ENCODE measurements at places on chromosomes 3 and 15. TPM values are rescaled to one million over a fixed set of nuclear protein-coding genes. Genes with fewer than 3 reads are reported as not detected.

Gene RASGRP1
- 0.33 TPM for total RNA-seq

DNA sequence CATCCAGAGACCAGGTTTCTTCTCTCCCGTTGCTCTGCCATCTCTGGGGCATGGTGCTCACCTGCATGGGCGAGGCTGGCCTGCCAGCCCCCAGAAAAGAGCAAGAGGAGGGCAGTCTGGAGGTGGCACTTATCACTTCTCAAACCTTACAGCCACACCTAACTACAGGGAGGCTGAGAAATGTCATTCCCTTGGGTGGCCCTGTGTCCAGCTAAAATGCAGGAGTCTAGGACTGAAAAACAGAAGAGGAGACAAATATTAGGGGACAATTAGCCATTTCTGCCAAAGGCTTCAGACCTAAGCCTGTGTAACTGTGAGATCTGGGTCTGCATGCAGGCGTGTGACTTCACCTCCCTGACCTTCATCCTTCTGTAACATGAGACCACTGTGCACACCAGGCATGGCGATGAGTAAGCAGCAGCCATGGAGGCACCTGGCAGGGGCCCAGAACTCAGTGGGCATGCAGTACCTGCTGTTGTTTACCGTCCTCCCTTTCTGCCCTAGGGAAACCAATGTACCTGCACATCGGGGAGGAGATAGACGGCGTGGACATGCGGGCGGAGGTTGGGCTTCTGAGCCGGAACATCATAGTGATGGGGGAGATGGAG is 83.4 kb downstream of the MESD start:
- DNase-seq: no peak
- no peaks in the 10 kb centered on the region for H3K4me1 ChIP-seq
- H3K36me3 ChIP-seq: peaks cover 10% of the 10 kb centered on the region
- no peak overlapping the region for H3K27ac ChIP-seq

DNA sequence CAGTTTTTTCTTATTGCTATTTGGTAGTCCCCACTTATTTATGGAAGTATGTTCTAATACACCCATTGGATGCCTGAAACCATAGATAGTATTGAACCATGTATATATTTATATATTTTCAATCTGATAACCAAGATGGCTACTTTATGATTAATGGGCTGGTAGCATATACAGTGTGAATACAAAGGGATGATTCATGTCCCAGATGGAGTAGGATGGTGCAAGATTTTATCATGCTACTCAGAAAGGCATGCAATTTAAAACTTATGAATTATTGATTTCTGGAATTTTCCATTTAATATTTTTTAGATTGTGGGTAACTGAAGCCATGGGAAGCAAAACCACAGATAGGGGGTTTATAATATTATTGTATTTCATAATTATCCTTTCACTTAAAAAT is 35.2 kb downstream of the AP4E1 start:
- no peak overlapping the region for H3K4me3 ChIP-seq
- H3K27ac ChIP-seq: no peak overlapping the region
- DNase-seq: no peak
- H3K4me1 ChIP-seq: no peaks in the 10 kb centered on the region
- no peaks in the 10 kb centered on the region for H3K27me3 ChIP-seq

GRCh38 chr3:46297658-46298423 is 55.6 kb downstream of the CCR3 start:
- no peaks in the 10 kb centered on the region for H3K36me3 ChIP-seq
- H3K4me3 ChIP-seq: no peak overlapping the region
- DNase-seq: no peak
- no peaks in the 10 kb centered on the region for H3K4me1 ChIP-seq
- no peak overlapping the region for H3K27ac ChIP-seq
- H3K27me3 ChIP-seq: no peaks in the 10 kb centered on the region

Gene CYP11A1
- 1.7 TPM for total RNA-seq

Gene FGD5
- 7.8 TPM for total RNA-seq

GRCh38 chr3:12301031-12301430 is 12.2 kb downstream of the PPARG start:
- no peak overlapping the region for H3K27ac ChIP-seq
- H3K4me3 ChIP-seq: no peak overlapping the region
- H3K27me3 ChIP-seq: no peaks in the 10 kb centered on the region

GRCh38 chr3:71525391-71525790 is 58.1 kb downstream of the FOXP1 start:
- H3K4me3 ChIP-seq: no peak overlapping the region
- H3K4me1 ChIP-seq: no peaks in the 10 kb centered on the region
- H3K36me3 ChIP-seq: no peaks in the 10 kb centered on the region
- H3K27ac ChIP-seq: no peak overlapping the region
- no peaks in the 10 kb centered on the region for H3K27me3 ChIP-seq
- no peak for DNase-seq

- no peak overlapping the region for H3K4me3 ChIP-seq
- H3K27ac ChIP-seq: no peak overlapping the region
- H3K36me3 ChIP-seq: no peaks in the 10 kb centered on the region
Observed at GRCh38 chr3:63624941-63625560, 27.4 kb upstream of the SNTN start.

GRCh38 chr3:195893516-195893915 is 14.8 kb downstream of the TNK2 start:
- H3K27ac ChIP-seq: peak overlapping the region; percentile 92
- H3K4me3 ChIP-seq: no peak overlapping the region
- H3K27me3 ChIP-seq: no peaks in the 10 kb centered on the region
- DNase-seq: no peak

DNA sequence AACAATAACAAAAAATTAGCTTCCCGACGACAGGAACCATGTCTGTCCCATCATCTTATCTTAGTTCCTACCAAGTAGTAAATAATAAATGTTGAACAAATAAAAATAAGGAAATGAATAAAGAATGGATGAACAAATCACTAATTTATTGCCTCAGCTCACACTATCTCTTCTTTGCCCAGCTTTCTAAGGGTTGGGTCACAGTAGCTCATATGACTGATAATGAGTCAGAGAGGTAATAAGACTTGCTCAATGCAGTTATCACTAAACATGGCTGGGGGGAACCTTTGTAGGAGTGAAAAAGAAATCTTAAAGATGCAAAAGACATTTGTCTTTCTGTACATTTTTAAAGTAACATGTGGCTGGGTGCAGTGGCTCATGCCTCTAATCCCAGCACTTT is 182.2 kb downstream of the WDR76 start:
- H3K4me1 ChIP-seq: no peaks in the 10 kb centered on the region
- no peak overlapping the region for H3K4me3 ChIP-seq
- H3K27me3 ChIP-seq: no peaks in the 10 kb centered on the region
- no peaks in the 10 kb centered on the region for H3K36me3 ChIP-seq
- no peak overlapping the region for H3K27ac ChIP-seq

Gene SHC4
- total RNA-seq: 2.1 TPM

- H3K36me3 ChIP-seq: no peaks in the 10 kb centered on the region
- H3K27me3 ChIP-seq: no peaks in the 10 kb centered on the region
- H3K27ac ChIP-seq: no peak overlapping the region
- no peaks in the 10 kb centered on the region for H3K4me1 ChIP-seq
- peak; percentile 30 for DNase-seq
Observed at GRCh38 chr3:126867190-126867862, 115.6 kb upstream of the PLXNA1 start.

GRCh38 chr15:100968050-100968966 is 49.2 kb downstream of the LRRK1 start:
- H3K4me3 ChIP-seq: no peak overlapping the region
- H3K36me3 ChIP-seq: no peaks in the 10 kb centered on the region
- no peaks in the 10 kb centered on the region for H3K4me1 ChIP-seq
- no peak for DNase-seq
- H3K27ac ChIP-seq: no peak overlapping the region

- no peak for DNase-seq
- H3K27me3 ChIP-seq: no peaks in the 10 kb centered on the region
- no peaks in the 10 kb centered on the region for H3K4me1 ChIP-seq
- no peak overlapping the region for H3K4me3 ChIP-seq
Observed at GRCh38 chr3:22360970-22361369, 610.0 kb upstream of the ZNF385D start.

DNA sequence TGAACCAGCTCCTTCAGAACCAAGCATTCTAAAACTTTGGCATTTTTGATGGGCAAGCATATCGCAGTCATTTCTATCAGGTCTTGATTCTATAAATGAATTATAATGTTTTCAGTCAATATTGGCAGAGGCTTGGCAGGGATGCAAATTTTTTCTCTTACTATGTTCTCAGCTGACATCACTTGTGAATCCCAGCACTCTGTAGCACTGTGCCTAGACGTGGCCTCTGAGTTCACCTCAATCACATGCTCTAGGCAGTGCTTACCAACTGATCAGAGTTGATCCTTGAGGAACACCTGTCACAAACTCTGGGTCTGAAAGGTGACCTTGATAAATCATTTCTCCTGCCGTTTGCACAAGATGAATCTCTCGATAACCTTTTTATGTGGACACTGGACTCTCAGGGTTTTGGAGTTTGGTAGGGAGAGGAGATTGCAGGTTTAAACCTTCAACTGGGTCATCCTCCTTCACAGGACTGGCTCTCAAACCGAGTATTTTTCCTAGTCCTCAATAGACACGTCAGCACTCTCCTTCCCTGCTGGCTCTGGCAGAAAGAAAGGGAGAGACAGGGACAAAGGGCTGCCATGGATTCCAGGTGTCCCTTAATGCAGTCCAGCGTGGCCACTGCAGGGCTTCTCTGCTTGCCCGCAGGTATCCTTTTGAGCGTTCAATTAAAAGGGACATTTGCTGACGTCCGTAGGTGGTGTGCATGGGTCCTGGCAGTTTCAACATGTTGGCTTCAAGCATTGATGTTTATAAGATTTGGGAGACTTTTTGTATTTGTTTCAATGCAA is 222.3 kb upstream of the CMC1 start:
- H3K4me1 ChIP-seq: no peaks in the 10 kb centered on the region
- H3K4me3 ChIP-seq: no peak overlapping the region
- no peaks in the 10 kb centered on the region for H3K36me3 ChIP-seq
- H3K27me3 ChIP-seq: no peaks in the 10 kb centered on the region
- H3K27ac ChIP-seq: no peak overlapping the region

- no peak overlapping the region for H3K4me3 ChIP-seq
- no peaks in the 10 kb centered on the region for H3K27me3 ChIP-seq
- DNase-seq: no peak
- no peak overlapping the region for H3K27ac ChIP-seq
- no peaks in the 10 kb centered on the region for H3K36me3 ChIP-seq
Observed at GRCh38 chr15:56366211-56366610, 985 bp downstream of the TEX9 start.

Gene ANKUB1
- not detected for total RNA-seq

Gene PIGB
- 6.3 TPM for total RNA-seq

Gene USF3
- 17.8 TPM for total RNA-seq

- no peak overlapping the region for H3K4me3 ChIP-seq
- H3K27ac ChIP-seq: no peak overlapping the region
- no peaks in the 10 kb centered on the region for H3K4me1 ChIP-seq
- no peak for DNase-seq
- H3K27me3 ChIP-seq: no peaks in the 10 kb centered on the region
Observed at GRCh38 chr15:30882849-30883433, 20.8 kb upstream of the FAN1 start.

- H3K27ac ChIP-seq: no peak overlapping the region
- no peaks in the 10 kb centered on the region for H3K27me3 ChIP-seq
- no peaks in the 10 kb centered on the region for H3K36me3 ChIP-seq
- no peak for DNase-seq
- no peaks in the 10 kb centered on the region for H3K4me1 ChIP-seq
Observed at GRCh38 chr15:55475842-55476241, 32.2 kb downstream of the DNAAF4 start.

Gene PAK6
- total RNA-seq: 3.0 TPM
